IgD-negative memory B cell (primary cell): ENCODE measurements at places on chromosomes 16 and 17. TPM values are rescaled to one million over a fixed set of nuclear protein-coding genes. Genes with fewer than 3 reads are reported as not detected.

AXIN2 gene
- 0.40 TPM for polyA plus RNA-seq

ASGR1 gene
- polyA plus RNA-seq, result 0.50 TPM

KIF2B gene
- polyA plus RNA-seq, result not detected

CD19 gene
- polyA plus RNA-seq, result 185 TPM

HID1 gene
- 1.2 TPM for polyA plus RNA-seq

BAHCC1 gene
- not detected for polyA plus RNA-seq

SLFN11 gene
- 11.2 TPM for polyA plus RNA-seq

ACAP1 gene
- polyA plus RNA-seq, result 251 TPM

CLEC3A gene
- not detected for polyA plus RNA-seq

TEKT1 gene
- not detected for polyA plus RNA-seq

KRT222 gene
- polyA plus RNA-seq, result not detected

RAI1 gene
- polyA plus RNA-seq, result 3.0 TPM

CLEC18B gene
- polyA plus RNA-seq, result not detected

DNAI2 gene
- not detected for polyA plus RNA-seq

CPNE7 gene
- polyA plus RNA-seq, result not detected

RNF222 gene
- 0.08 TPM for polyA plus RNA-seq

PRAC2 gene
- polyA plus RNA-seq, result not detected

MSL1 gene
- 10.1 TPM for polyA plus RNA-seq

C17orf100 gene
- 8.0 TPM for polyA plus RNA-seq

KLHL10 gene
- polyA plus RNA-seq, result 0.16 TPM

ALOX15B gene
- not detected for polyA plus RNA-seq

BRICD5 gene
- 0.35 TPM for polyA plus RNA-seq

TMEM114 gene
- polyA plus RNA-seq, result not detected

EFNB3 gene
- polyA plus RNA-seq, result not detected

HSD3B7 gene
- polyA plus RNA-seq, result not detected

CNGB1 gene
- polyA plus RNA-seq, result not detected

NUDT7 gene
- 8.8 TPM for polyA plus RNA-seq

KRTAP17-1 gene
- polyA plus RNA-seq, result not detected

PTGES3L gene
- polyA plus RNA-seq, result 1.4 TPM

TLCD3A gene
- 0.65 TPM for polyA plus RNA-seq

FBXO39 gene
- polyA plus RNA-seq, result not detected

C1QTNF1 gene
- polyA plus RNA-seq, result not detected

FA2H gene
- polyA plus RNA-seq, result 4.0 TPM

KCNH4 gene
- not detected for polyA plus RNA-seq

EME2 gene
- polyA plus RNA-seq, result 1.5 TPM

LRRC46 gene
- 0.90 TPM for polyA plus RNA-seq

TBC1D3D gene
- not detected for polyA plus RNA-seq

IL21R gene
- polyA plus RNA-seq, result 2.2 TPM

HASPIN gene
- polyA plus RNA-seq, result 0.34 TPM
